ENCODE measurements at places on chromosomes 7 and 10.

GRCh38 chr7:2109936-2110609, 122.7 kb downstream of the MAD1L1 start:
- DNase-seq, result peak; percentile 100

DNA sequence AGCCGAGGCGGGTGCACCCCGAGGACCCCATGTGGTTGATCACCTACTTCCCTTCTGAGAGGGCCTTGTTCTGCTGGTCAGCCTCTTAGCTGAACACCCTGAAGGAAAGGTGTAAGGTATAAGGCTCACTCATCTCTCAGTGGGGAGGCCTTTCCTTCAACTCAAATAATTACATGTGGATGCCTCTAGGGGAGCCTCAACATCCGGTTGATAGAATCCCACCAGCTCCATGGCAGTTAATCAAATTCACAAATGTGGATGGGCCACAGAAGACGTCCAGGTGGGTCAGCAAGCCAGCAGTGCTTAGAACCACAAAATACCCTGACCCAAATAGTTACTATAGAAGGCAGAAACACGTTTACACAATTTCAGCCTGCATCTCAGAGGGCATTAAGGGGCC, 37.7 kb upstream of the ZNF32 start:
- DNase-seq, result no peak

- DNase-seq, result no peak
Measured at GRCh38 chr10:103238506-103239252, 7.0 kb upstream of the RPEL1 start.

DNA sequence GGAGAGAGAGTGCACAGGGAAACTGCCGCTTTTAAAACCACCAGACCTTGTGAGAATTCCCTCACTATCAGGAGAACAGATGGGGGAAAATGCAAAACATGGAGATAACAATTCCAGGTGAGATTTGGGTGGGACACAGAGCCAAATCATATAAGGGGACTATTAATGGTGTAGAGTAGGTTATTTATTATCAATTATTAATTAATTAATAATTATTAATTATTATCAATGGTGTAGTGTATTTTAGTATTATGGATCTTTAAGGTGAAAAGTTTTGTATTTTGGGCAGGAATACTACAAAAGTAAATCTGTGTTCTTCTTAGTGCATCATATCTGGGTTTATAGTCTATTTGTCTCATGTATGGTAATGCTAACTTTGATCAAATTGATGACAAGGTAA, 377.7 kb upstream of the KCND2 start:
- no peak for DNase-seq

DNA sequence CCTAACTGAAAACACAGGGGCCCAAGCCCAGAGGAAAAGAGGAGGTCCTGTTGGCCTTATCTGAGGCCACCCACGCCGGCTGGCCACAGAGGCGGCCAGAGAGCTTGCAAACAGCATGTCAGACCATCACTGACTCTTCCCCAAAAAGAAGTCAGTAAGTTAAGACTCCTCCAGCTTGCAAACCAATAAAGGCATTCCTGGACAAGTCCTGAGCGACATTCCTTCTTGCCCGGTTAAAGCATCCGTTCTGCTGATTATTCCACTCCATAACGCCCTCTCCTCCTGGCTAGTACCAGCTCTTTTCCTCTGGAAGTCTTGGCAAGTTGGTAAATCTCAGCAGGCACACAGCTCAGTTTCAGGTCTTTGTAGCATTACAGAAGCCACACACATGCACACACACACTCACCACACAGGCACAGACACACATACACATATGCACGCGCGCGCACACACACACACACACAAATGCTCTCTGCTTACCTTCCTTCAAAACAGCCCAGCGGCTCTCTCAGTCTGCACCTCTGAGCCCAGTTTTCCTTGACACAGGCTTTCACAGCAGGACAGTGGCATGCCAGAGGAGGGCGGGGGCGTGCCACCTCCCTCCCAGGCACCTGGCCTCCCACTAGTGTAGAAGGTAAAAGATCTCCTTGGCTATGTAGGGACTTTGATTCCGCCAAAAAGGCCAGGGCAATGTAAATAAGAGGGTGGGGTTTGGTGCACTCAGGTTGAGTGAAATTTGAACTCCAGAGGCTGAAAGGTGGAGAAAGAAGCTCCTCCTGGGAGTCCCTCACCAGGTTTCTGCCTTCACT, 201.4 kb downstream of the TNS3 start:
- no peak for DNase-seq

- no peak for DNase-seq
Measured at GRCh38 chr7:149529136-149529718, 31.6 kb upstream of the ZNF746 start.

DNA sequence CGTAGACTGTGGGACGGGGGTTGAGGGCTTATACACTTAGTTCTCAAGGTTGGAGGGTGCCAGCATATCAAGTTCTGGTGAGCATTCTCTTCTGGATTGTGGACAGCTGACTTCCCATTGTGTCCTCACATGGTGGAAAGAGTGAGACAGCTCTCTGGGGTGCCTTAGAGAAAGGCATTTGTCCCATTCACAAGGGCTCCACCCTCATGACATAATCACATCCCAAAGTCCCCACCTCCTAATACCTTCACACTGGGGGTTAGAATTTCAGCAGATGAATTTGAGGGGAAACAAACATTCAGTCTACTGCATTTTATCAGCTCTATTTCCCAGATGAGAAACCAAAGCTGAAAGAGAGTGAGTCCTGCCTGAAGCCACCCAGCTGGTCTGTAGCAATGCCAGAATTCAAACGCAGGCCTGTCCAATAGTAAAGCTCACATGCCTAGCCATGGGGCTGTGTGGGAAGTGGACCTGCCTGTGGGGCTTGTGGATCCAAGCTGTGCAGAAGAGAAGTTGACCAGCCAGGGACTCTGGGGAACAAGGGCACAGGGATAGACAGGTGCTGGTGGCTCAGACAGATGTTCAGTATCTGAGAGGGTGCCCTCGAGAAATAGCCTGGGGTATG, 34.9 kb upstream of the LOXL4 start:
- DNase-seq, result no peak
